ENCODE measurements at places on chromosomes 3 and 15.

DNA sequence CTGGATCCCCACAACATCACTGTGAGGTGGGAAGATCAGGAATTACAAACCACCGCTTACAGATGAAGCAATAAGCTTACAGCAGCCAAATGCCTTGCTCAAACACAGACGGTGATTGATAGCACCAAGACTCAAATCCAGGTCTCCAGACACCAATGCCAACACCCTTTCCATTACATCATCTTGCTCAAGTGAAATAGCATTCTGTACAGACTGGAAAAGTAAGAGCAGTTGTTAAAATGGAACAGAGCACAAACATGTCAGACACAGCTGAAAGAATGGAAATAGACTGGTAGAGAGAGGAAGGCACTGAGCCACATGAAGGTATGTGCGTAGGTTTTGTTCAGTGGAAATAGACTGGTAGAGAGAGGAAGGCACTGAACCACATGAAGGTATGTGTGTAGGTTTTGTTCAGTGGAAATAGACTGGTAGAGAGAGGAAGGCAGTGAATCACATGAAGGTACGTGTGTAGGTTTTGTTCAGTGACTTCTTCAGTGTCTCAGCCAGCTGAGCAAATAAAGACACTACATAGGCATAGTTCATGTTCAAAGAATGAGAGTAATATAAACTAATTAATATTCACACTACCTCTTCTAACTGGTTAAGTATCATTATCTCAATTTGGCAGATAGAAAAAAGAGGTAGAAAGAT, 15.6 kb downstream of the CLDN1 start:
- no peak for DNase-seq

- no peak for DNase-seq
Measured at GRCh38 chr3:7630925-7631324, 770.0 kb downstream of the GRM7 start.

DNA sequence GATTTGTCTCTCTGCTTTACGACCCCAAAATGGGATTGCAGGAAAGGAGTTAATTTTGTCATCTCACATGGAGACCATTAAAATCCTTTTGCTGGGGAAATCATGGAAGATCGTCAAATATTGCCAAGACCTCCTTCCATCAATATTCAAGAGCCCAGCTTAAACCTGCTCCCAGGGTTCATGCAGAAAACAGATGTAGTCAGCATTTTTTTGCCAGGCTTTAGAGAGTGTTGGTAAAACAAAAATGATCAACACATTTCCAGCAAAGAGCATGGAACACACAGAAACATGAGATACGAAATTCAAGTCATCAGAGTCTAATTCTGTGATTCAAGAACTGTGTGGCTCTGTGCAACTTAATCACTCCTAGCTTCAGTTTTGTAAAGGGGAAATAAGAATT, 118.0 kb upstream of the ATP10A start:
- no peak for DNase-seq

- DNase-seq: no peak
Measured at GRCh38 chr3:43534675-43535074, 87.1 kb downstream of the ANO10 start.

DNA sequence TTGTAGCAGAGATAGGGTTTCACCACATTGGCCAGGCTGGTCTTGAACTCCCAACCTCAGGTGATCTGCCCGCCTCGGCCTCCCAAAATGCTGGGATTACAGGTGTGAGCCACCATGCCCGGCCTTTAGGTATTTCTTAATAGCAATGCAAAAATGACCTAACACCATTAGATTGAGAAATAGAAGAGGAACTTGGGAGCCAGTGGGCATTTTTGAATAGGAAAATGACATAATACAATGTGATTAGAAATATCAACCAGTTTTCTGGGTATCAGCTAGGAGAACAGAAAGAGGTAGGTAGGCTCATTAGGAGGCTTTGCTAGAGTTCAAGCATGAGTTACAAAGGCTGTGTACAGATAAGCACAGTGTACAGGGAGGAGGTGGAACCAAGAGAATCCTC, 101.8 kb upstream of the TBC1D5 start:
- no peak for DNase-seq

GRCh38 chr3:106018102-106018501, 149.3 kb upstream of the CBLB start:
- DNase-seq: no peak

DNA sequence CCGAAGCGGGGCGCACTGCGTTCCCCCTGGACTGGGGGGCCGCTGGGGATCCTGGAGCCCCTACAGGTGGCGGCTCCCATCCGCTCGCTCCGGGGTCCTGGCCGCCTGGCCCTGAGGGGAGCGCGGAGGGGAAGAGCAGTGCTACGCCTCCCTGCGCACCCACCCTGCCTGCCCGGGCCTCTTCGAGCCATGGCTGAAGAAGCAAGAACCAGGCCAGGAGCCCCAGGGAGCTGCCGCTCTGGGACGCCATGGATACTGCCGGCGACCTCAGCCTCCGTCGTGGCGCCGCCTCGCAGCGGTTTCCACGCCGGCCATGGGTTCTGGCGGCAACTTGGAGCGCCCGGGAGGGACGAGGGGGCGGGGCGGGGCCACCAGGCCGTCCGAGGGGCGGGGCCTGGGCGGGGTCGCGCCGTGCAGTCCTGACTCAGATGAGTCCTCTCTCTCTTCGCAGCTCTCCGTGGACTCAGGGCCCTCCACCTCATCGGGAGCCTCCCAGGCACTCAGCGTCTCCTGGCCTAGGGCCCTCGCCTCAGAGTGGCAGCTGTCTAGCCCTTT, 50.9 kb downstream of the MYL3 start:
- no peak for DNase-seq

GRCh38 chr3:176378789-176379188, 818.5 kb downstream of the TBL1XR1 start:
- no peak for DNase-seq

GRCh38 chr3:106438887-106439286, 570.1 kb upstream of the CBLB start:
- no peak for DNase-seq
